Femur (tissue), 1 donor: ENCODE measurements at places on chromosomes 1 and 21.

GRCh38 chr1:203599875-203600781 lies 26.5 kb upstream of the ATP2B4 start:
- no peak for DNase-seq

GRCh38 chr1:178190881-178191280 lies 97.0 kb downstream of the RASAL2 start:
- no peak for DNase-seq

DNA sequence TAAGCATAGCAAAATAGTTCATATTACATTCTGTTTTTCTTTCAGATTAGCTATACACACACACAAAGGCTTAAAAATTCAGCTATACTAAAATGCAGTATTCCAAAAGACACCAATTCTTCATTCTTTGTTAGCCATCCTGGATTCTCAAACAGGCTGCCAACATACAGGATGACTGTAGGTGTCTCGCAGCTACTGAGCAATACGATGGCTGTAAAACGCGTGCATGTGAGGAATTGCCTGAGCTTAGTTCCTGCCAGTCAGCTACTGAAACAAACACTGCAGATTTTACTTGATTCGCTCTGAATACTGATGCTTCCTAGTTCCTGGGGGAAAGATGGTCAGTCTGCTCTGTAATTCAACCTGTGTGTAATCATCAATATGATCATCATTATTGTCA lies 24.7 kb upstream of the HMGN1 start:
- DNase-seq = peak; percentile 36

- DNase-seq = no peak
These were observed 1.4 kb upstream of the S100A4 start for GRCh38 chr1:153546796-153547559.

DNA sequence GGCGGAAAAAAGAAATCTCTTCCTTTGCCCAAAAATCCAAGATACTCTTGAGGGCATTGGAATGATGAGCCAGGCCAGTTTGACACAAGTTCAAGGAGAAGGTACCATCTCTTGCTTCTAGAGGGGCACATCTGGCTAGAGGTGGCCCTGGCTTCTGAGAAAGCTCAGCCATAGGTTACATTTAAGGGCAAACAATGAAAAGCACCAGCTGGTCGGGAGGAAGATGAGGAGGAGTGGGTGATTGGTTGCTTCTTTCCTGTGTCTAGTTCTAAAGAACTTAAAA lies 132.0 kb downstream of the DHRS3 start:
- DNase-seq = no peak

- DNase-seq = no peak
These were observed 16.7 kb upstream of the TIAM1 start for GRCh38 chr21:31360717-31361116.

DNA sequence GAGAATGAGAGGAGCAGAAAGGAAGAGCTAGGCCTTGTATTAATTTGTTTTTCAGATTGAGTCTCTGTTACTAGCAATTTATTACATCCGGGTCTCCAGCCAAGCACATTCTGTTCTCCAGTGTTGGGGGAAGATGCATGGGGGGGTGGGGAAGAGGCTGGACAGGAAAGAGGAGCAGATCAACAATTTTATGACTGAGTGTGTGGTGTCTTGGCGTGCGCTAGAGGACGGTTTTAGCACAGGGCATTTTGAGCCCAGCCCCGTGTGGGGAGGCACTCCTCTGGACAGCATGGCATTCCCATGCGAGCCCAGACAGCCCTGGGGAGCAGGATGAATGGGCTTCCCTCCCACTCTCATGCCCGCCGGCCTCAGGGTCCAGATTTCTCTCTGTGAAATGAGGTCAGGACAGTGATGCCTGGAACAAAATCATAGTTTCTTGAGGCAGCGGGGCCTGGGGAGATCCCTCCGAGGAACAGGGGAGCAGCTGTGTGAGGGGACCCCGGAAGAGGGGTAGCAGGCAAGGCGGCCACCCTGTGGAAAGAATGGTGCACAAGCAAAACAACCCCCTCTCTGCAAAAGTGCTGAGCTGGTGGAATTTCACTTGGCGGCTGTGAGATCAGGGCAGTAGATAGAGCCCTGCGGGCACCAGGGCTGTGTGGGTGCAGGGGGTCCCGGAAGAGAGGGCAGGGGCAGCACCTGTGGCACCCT lies 16.3 kb downstream of the SOX13 start:
- no peak for DNase-seq

GRCh38 chr21:29121759-29122158 lies 8.7 kb upstream of the MAP3K7CL start:
- no peak for DNase-seq

GRCh38 chr1:230496451-230496850 lies 70.3 kb upstream of the PGBD5 start:
- DNase-seq = no peak

DNA sequence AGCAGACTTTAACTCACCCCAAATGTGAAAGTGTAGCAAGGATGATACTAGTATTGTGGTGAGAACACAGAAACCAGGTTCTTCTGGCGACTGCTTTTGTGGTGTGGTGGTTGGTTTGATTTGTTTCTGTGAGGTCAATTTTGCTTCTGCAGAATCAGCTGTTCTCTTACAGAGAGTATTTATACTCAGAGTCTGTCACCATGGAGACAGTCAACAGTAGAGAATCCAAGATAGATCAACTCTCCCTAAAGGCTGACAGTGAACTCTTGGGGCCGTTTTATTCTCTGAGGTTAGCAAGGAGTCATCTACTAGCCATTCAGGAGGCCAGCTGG lies at the start of gene CFAP107:
CFAP107 (plus strand) TSS at position 209 of the 332 bp plus-strand sequence. CDS start 231 bp downstream, outside the sequence.
- no peak for DNase-seq

DNA sequence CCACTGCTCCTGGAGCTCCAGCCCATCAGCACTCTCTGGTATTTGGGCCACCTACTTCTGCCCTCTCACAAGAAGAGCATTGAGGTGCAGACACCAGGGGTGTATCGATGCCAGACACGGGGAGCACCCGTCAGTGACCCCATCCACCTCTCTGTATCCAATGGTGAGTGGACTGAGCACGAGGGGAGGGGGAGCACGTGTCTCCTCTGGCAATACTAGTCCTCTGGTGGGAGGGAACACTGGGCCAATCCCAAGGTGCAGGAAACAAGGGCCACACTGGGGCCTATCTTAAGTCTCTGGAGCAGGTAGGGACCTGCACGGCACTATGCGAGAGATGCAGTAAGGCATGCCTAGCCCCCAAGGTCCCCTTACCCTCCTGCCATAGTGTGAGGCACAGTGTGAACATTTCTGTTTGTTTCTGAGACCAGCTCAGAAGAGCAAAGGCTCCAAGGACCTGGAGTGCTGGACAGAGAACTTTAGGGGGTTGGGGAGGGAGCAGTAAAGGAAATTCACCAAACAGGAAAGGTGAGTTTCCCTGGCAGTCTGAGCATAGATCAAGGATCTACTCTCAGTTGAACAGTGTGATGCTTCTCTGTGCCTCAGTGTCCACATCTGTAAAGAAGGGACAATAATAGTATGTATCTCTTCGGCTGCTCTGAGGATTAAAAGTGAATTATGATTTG lies 2.3 kb downstream of the FCRLB start:
- no peak for DNase-seq

DNA sequence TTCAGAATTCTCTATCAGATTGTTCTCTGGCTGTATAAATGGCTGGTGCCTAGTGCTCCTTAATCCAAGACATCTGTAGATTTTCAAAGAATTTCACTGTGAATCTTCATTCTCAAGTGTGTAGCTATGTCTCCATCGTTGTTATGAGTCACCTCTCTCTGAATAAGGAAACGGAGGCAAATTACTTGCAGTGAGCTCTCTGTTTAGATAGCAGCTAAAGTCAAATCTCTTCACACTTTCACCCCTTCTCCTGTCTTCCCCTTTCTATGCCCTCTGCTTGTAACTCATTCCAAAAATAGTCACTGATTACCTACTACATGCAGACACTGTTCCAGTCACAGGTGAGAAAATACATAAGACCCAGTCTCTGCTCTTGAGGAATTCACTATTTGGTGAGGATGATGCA lies 39.7 kb downstream of the CHML start:
- no peak for DNase-seq

GRCh38 chr1:180412583-180412982 lies 89.8 kb downstream of the ACBD6 start:
- no peak for DNase-seq

DNA sequence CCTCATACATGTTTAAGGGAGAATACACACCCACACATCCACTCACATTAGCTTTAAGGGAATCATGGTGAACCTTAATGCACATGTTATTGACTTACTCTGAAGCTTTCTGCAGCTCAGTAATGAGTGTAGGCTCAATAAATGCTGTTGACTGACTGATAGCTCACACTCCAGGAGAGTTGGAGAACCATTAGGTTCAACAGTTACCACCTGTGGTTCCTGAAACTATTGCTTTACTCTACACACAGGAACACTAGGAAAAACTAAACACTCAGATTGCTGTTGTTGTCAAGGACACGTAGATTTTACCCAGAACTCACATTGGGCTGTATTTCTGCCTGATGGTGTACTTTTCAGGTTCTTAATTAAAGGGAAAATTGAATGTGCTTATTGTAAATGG lies 37.3 kb downstream of the ZC3H11B start:
- no peak for DNase-seq

DNA sequence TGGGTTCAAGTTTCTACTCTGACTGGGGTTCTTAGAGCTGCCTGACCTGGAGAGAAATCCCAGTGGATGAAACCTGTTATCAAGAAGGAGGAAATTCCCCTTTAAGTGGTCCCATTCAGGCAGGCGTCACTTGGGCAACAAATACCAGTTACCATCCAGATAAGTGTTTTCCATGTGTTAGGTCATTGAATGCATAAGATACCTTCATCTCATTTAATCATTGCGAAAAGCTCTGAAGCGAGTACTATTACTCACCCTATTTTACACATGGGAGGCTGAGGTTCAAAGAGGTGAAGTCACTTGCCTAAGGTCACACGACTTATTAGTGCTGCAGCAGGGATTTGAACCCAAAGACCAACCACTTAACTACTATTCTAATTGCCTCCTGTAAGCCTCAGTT lies 45.5 kb upstream of the RPL11 start:
- DNase-seq = no peak

DNA sequence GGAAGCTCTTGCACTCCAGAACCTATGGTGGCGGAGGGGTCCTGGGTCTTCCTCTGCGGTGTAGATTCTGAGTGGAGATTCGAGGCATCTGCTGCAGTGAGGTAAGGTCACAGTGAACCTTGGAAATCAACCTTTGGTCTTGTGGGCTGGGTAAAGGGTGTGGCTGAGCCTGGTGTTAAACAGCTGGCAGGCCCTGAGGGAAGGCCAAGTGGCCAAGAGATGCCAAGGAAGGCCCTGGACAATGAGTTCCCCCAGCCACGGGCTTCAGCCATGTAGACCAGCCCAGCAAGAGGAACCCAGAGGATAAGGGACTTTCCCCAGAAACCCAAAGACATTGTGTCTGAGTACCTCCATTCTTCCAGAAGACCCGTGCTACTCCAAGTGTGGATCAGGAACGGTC lies 137.2 kb upstream of the ETS2 start:
- DNase-seq = no peak

DNA sequence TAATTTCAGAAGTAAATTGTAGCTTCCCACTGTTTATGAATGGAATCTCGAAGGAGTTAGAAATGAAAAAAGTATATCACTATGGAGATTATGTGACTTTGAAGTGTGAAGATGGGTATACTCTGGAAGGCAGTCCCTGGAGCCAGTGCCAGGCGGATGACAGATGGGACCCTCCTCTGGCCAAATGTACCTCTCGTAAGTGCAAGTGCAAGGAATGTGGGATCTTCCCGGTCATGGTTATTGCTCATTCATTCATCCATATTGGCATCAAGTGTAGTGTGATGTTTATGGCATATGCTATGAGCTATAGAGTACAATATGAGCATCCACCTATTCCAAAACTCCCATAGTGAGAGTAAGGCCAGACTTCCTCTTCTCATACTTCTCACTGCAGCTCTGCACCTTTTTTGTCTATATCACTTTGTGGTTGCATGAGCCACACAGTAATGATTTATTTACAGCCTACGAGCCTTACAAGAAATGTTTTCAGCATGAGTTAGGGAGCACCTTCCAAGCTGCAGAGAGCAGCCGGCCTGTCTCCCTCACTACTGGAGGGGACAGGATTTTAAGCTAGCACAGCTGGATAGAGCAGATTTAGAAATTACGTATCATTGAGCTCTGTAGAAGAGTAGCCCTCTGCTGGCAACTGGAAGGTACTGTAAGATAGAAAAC lies 24.9 kb upstream of the CR1L start:
- peak; percentile 27 for DNase-seq

DNA sequence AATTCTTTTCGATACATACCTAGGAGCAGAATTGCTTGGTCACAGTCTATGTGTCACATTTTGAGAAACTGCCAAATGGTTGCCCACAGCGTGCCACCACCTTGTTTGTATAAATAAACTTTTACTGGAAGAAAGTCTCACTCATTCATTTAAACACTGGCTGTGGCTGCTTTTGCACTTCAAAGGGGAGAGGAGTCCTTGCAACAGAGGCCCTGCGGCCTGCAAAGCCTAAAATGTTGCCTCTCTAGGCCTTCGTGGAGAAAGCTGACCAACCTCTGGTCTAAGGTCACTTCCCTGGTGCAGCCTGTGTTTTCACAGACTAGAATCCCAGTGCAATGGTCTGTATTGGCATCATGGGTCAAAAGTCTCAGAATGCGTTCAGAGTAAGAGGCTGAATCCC lies 8.3 kb downstream of the RIPK4 start:
- no peak for DNase-seq

- peak; percentile 64 for DNase-seq
These were observed 9.6 kb upstream of the CD34 start for GRCh38 chr1:207920444-207921021.

GRCh38 chr1:917466-918091 lies 6.1 kb upstream of the SAMD11 start:
- no peak for DNase-seq

GRCh38 chr1:47179988-47180563 lies 9.8 kb downstream of the PDZK1IP1 start:
- DNase-seq = peak; percentile 14

GRCh38 chr1:113675302-113675701 lies 84.0 kb downstream of the PHTF1 start:
- no peak for DNase-seq

GRCh38 chr1:214568328-214568727 lies 16.9 kb upstream of the PTPN14 start:
- no peak for DNase-seq

DNA sequence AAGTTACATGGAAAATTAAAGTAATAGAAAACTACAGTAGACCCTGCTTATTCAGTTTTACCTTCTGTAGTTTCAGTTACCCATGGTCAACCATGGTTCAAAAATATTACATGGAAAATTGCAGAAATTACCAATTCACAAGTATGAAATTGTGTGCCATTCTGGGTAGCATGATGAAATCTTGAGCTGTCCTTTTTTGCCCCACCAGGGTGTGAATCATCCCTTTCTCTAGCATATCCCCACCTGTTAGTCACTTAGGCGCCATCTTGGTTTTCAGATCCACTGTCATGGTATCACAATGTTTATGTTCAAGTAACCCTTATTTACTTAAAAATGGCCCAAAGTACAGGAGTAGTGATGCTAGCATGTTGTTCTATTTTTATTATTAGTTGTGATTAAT lies 3.5 kb upstream of the LRIF1 start:
- no peak for DNase-seq
